Tibial artery (tissue), 4 donors: ENCODE measurements at places on chromosomes 5 and 9.

GRCh38 chr9:109439378-109440116, 58.6 kb downstream of the PTPN3 start:
- DNase-seq, result no peak

DNA sequence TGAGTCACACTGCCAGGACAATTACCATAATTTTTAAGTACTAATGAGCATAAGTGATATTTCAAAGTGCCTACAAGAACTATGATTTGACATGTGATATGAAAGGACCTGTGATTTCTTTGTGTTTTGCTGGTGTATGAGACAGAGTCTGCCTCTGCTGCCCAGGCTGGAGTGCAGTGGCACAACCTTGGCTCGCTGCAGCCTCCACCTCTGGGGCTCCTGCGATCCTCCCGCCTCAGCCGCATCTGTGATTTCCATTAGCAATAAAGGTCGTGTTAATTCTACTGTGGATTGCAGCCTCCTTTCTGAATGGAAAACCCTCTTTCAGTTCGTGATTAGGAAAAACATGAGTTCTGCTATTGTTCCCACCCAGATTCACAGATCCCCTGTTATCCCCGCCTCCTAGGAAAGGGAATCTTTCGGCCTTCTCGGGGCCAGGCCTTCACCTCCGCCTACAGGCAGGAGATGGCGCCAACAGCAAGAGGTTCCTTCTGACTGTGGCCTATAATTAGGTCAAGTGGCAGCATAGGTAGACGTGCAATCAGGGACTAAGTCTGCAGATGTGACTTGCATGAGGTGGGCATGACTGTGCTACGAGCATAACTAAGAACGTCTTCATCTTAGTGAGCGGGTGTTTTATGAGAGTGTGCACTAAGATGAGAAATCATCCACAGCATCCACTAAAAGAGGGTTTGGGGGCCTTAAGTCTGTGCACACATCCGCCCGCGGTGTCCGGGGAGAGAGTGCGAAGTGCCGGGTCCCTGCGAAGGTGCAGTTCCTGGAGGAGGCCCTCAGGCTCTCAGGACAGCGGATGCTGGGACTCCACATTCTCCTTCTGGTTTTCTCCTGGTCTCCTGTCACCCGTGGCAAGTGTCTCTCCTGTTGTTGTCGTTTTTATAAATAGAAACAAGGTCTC, 23.1 kb downstream of the TRIM7 start:
- DNase-seq, result no peak

GRCh38 chr5:122933956-122934355, 88.5 kb downstream of the SNX24 start:
- no peak for DNase-seq

DNA sequence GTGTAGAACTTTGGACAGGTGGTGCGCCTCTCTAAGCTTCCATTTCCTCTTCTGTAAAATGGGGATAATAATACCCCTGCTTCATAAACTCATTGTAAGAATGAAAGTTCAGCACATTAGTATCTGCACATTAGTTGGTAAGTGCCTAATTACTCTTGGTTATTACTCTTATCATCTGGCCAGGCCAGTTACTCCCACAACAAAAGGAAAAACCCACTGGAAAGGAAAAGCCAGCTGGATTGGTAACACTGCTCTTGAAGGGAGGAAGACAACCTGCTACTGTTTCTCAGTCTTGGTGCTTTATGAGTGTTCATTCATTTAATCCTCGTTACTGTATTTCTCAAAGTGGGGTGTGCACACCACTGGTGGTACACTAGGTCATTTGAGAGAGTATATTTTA, 251.4 kb downstream of the ARHGAP26 start:
- DNase-seq, result no peak

DNA sequence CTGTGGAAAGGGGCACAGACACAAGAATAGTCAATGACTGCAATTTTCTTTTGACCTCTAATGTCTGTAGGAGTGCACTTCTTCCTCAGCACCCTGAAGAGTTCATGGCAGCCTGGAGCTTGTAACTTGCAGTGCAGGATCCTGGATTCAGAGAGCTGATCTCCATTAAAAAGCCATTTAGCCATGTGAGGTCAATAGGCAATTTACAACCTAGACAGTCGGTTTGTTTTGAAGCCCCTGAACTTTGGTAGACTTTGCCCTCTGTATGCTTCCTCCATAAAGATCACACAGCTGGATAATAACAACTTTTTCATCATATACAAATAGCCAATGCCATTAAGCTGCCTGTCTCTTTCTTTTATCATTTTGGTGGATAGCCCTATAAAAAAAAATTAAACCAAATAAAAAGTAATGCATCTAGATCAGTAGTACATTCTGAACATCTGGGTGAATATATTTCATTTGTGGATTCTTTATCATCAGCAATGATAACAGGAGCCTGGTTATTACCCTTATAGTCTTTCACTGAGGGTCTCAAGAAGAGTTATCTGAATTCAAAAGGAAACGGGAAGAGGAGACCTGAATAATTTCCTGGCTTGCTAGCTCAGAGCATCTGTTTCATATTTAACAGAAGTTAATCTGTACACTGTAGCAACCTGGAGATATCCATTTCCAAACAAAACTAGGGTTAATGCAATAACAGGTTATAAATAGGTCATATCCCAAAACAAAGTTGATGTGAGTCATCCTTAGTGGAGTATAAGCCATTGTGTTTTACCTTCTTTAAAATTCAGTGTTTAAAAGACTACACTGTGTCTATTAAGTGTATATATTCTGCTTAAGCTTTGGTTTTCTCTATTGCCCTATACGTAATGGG, 193.8 kb upstream of the ACTBL2 start:
- DNase-seq, result no peak

DNA sequence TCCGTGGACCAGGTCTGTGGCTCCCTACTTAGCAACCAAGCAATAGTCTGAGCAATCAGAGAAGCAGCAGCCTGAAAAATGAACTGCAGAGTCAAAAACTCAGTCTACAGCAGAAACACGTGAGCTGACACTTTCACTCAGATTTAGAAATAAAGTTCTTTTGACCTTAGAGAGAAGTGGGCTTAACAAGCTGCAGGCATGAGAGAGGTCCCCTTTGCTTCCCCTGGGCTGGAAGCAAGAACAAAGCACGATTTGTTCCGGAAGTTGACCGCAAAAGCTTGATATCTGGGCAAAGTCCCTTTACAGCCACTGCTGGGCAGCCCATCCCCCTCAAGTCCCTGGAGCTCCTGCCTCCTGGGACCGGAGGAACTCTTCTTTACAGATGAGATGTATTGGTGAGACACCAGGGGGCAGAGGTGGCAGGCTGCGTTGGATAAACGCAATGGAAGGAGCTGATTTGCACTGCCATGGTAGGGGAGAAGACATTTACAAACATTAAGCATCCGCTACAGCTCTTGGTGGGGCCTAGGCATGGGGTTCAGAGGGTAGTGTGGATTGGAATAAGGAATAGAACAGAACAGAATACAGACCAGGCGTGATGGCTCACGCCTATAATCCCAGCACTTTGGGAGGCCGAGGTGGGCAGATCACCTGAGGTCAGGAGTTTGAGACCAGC, 5.8 kb upstream of the SOWAHA start:
- DNase-seq, result no peak

DNA sequence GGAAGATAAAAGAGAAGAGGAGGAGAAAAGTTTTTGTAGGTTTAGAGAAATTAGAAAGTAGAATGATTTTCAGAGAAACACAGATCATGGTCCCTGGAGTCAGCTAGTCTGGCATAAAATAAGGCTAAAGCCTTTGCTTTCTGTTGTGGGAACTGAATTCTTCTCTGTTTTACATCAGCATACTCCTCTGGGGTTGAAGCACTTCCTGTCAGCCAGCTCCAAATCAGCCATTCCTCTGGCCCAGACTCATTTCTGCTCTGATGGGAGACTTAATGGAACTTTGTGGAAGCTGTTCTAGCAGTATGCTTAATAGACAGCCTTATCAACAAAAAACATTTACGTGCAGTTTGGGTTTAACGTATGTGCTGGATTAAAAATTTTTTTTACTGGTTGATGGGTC, 143.2 kb downstream of the HMHB1 start:
- DNase-seq, result no peak
